ENCODE measurements at places on chromosomes 7 and 10.

DNA sequence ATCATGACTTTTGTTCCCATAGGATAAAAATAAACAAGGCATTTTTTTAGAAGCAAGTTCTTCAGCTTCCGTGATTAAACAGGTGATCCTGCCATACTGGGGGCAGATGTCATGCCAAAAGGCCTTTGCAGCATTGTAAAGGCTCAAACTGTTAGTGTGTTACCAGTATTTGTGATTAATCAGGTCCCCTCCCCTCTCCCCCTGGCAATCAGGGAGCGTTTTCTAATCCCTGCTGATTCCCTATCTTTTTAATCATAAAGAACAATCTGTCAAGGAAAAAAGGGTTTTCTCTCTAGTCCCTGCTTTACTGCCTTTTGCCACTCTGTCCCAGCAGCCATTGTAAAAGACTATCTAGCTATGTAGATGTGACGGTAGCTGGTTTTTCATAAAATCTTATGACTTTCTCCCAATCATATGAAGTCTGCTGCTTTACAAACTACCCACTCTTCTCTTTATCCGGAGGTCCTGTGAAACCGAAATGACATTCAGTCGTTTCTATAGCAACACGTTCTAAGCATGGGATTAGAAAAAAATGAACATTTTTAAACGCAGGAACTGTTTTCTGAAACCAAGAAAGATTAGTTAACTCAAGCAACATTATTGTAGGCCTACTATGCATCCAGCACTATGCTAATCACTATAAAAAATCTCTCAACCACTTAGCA is 210.9 kb downstream of the RNLS start:
- no peak for DNase-seq

GRCh38 chr10:99938563-99938962 is 71.2 kb downstream of the DNMBP start:
- DNase-seq, result no peak

DNA sequence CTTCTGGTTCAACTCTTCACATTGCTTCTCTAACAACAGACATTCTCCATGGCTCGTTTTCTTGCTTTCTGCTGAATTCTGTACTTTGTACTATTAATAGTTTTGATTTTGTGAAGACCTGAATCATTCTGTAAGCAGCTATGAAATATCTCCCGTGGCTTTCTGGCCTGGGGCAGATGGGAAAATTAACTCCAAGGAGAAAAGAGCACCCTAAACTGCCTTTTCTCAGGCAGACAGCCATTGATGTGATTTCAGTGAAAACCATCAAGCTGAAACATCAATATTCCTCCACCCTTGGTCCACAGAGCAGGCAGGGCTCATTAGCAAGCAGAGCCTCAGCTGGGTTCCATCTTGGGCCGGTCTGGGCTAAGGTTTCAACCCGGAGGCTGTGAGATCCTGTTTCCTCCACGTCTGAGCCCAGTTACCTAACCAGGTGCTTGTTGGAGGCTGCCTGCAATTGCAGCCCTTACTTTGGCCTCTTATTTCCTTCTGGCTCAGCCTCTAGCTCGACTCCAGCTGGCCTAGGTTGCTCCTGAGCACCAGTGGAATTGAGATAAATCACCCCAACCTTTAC is 21.1 kb upstream of the EZH2 start:
- DNase-seq, result no peak

DNA sequence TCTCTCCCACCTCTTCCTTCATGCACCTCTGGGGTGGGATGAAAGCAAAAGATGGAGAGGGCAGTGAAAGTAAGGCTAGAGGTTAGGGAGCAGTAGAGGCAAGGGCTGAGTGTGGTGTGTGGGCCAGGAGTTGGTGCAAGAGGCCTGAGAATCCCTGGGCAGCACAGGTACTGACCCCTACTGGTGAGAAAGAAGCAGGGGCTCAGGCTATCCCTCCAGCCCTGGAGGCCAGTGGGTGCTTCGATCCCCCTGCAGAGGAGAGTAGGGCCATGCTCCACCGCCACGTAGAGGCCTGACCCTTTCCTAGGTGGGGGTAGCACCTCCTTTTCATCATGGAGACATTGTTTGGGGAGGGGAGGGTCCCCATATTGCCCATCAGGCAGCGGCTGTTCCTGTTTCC is 9.8 kb downstream of the CDHR1 start:
- DNase-seq, result no peak

- no peak for DNase-seq
These were observed 84.7 kb upstream of the IFRD1 start for GRCh38 chr7:112365551-112365950.

GRCh38 chr10:72274213-72274729 is 547 bp downstream of the DDIT4 start:
- DNase-seq, result no peak

DNA sequence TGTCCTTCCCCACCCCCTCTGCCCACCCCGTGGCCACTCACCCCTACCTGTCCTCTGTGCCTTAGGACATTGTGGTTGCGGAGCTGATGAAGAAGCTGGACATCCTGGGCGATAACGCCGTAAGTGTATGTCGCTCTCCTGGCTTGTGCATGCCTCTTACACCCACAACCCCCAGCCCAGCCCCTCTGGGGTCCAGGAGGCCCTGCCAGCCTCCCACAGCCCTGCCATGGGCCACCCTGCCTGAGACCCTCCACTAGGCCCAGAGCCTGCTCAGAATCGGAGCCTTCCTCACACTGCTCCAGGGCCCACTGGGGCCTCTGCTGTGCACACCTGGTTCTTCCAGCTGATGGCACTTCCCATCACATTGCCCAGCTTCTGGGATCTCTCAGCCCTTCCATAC is 36.8 kb upstream of the DPYSL4 start:
- DNase-seq, result no peak

DNA sequence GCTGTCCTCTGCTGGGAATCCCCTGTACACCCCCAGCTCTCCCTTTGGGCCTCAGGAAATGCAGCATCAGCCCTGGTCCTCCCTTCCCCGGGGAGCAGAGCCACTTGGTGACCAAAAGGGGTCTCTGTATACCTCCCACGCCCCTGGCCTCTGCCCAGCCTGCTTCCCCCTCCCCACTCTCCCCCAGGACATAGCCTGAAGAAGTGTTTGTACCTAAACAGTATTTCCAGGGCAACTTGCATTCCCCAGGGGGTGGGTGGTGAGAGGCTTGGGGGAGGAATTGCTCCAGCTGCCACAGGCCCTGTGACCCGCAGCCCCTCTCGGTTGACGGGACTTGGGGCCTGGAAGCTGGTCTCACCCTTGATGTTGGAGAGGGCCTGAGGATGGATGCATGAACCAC is 39.3 kb downstream of the TMEM270 start:
- DNase-seq, result no peak

DNA sequence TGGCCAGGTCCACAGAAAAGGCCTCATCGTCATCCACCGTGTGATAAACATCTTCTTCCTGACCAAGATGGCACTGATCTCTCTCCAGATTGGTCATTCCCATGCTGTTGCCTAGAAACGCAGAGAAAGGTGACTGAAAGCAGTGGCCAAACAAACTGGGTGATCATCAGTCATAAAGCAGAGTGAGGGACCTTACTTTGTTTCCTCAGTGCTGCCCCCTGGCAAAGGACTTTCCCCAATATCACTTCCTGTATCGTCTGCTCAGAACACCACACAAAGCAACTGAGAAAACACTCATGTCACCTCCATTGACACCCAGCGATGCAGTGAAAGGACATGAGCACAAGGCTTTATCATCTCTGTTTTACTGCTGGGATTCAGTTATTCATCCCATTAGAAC is 40.0 kb upstream of the TM9SF3 start:
- DNase-seq, result no peak

DNA sequence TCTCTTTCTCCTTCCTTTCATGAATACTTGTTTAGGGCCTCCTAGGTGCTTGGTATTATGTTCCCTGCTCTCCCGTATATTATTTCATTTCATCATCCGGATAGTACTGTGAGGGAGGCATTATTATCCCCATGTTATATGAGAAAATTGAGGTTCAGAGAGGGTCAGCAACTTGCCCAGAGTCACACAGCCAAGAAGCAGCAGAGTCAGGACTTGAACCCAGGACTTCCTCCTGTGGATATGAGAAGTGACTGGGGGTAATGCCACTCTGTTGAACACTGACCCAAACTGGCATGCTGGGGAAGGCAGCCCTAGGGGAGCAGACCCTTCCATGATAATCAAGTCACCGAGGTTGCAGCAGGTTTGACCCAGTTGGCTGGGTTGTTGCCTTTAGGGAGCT is 8.2 kb upstream of the SFRP5 start:
- no peak for DNase-seq

GRCh38 chr10:61866700-61867368 is 34.7 kb upstream of the ARID5B start:
- no peak for DNase-seq

DNA sequence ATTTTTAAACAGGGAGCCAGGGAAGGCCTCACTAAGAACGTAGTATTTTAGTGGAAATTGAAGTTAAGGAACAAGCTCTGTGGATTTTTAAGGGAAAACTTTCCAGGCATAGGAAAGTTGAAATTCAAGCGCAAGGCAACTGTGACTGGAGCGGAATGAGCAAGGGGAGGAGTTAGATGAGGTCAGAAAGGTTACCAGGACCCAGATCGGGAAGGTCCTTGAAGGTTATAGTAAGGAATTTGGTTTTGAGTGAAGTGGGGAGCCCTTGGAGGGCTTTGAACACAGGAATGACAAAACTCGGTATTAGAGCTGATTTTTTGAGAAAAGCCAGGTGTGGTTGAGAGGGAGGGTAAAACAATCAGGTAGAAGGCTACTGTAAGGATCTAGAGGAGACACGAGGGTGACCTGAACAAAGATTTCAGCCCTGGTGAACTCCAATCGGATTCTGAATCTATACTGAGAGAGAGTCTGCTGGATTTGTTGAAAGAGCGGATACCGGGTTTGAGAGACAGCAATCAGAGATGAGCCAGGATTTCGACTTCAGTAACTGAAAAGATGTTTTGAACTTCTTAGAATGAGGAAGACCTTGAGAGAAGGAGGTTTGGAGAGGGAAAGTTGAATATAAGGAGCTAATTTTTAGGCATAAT is 1013.9 kb downstream of the NRG3 start:
- no peak for DNase-seq

- DNase-seq, result no peak
These were observed 29.4 kb downstream of the WDR86 start for GRCh38 chr7:151380199-151381097.

DNA sequence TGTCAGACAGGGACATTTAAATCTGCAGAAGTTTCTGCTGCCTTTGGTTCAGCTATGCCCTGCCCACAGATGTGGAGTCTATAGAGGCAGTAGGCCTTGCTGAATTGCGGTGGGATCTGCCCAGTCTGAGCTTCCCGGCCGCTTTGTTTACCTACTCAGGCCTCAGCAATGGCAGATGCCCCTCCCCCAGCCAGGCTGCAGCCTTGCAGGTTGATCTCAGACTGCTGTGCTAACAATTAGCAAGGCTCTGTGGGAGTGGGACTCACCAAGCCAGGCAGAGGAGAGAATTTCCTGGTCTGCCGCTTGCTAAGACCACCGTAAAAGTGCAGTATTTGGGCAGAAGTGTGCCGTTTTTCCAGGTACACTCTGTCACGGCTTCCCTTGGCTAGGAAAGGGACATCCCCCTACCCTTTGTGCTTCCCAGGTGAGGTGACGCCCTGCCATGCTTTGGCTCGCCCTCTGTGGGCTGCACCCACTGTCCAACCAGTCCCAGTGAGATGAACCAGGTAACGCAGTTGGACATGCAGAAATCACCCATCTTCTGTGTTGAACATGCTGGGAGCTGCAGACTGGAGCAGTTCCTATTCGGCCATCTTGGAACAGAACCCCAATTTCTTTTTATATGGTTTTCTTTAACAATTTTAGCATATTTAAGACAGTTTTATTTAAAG is 28.4 kb upstream of the VWDE start:
- no peak for DNase-seq

Data from hypothalamus (tissue), 51 donors.